Activated CD8-positive, alpha-beta memory T cell treated with anti-CD3 and anti-CD28 coated beads for 4 hours (primary cell): ENCODE measurements at places on chromosomes 2 and 18.

- DNase-seq, result no peak
Measured at GRCh38 chr2:176115883-176116813, at the start of gene HOXD10. TSS of gene HOXD10 (plus strand) at chr2:176116778. CDS start at chr2:176116834, 56 bp downstream.

DNA sequence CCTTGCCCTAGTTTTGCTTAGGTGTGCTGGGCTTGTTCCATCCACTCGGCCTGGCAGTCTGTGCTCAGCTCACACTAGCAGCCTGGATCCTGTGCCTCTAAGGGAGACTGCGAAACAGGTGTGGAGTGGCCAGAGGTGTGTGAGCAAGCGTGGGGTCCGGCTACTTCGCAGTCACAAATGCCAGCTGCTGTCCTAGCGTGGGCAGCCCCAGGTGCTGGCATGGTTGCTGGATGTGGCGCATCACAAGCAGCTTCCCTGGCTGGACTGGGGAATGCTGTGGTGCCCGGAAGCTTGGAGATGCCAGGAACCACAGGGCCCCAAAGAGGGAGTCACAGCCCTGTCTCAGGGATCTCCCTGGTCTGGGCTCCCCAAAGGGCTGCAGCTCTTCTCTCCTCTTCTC, 119.0 kb upstream of the TMEFF2 start:
- no peak for DNase-seq

- DNase-seq, result no peak
Measured at GRCh38 chr18:11387880-11388279, 221.5 kb upstream of the SLC35G4 start.

DNA sequence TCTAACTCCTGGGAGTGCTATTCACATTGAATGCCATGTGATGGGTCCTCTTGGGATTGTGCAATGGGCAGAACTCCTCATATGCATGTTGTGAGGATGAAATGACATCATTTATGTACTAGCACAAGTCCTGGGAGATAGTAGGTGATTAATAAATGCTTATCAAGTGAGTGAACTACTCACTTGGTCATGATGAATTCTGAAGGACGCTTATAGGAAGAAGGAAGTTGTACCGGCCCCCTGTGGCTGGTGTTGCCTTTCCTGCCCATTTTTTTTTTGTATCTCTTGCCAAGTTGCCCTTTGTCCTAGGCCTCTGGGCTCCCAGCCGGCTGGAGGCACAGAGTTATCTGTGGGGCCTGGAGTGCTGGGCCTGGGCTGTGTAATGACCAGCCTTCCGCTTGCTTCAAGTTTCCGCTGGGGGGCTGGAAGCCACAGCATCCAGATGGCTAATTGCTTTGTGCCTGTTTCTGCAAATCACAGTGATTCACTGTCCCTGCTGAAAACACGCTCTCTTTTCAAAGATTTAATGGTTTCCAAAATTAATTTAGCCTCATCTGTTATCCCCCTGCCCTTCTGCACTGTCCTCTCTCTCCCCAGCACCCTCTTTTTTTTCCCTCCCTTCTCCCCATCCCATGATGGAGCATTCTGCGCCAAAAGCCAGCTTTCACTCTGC, 33.7 kb upstream of the MRPL33 start:
- no peak for DNase-seq

GRCh38 chr2:70684846-70685622, 83.0 kb downstream of the ADD2 start:
- DNase-seq, result no peak
